ENCODE measurements at places on chromosomes 2 and 18.
A peak's percentile ranks its signal among the peaks of the same experiment; 100 is the strongest.

- DNase-seq = peak; percentile 64
Observed at GRCh38 chr18:10660179-10660884, 134.5 kb downstream of the NAPG start.

- no peak for DNase-seq
Observed at GRCh38 chr2:1969701-1970015, 225.3 kb upstream of the PXDN start.

GRCh38 chr2:236909802-236910201 lies 175.9 kb upstream of the COPS8 start:
- DNase-seq = no peak

DNA sequence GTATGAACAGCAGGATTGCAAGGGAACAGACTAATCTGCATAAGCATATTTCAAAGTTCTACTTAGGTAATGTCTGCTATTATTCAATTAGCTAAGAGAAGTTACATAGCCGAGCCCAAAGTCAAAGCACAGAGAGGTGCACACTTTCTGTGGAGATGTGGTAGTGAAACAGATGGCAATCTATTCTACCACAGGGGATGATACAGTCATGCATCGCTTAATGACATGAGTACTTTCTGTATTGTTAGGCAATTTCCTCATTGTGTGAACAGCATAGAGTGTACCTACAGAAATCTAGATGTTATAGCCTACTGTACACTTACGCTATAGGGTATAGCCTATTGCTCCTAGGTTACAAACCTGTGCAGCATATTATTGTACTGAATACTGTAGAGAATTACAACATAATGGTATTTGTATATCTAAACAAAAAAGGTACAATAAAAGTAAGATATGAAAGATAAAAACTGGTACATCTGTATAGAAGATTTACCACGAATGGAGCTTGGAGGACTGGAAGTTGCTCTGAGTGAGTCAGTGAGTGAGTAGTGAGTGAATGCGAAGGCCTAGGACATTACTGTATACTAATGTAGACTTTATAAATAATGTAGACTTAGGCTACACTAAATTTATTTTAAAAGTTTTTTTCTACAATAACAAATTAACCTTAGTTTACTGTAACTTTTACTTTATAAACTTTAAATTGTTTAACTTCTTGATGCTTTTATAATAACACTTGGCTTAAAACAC lies 197.6 kb downstream of the MBD5 start:
- DNase-seq = no peak

GRCh38 chr2:61658841-61659780 lies 121.0 kb upstream of the XPO1 start:
- peak; percentile 20 for DNase-seq

DNA sequence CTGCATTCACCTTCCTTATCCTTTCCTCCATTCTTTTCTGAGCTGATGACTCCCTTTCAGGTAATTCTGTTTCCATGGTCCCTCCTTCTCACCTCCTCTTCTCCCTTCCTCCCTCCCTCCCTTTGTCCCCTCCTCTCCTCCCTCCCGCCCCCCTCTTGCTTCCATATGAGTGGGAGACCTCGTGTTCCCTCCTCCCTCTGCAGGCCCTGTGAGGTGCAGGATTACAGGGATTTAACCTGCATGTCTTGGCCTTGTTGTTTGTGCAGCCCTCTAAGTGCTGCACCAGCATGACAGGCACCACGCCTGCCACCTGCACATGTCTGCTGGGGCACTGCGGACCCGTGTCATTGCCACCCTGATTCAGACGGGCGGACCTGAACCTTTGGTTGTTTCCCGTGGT lies 103.1 kb downstream of the SNTG2 start:
- DNase-seq = no peak

DNA sequence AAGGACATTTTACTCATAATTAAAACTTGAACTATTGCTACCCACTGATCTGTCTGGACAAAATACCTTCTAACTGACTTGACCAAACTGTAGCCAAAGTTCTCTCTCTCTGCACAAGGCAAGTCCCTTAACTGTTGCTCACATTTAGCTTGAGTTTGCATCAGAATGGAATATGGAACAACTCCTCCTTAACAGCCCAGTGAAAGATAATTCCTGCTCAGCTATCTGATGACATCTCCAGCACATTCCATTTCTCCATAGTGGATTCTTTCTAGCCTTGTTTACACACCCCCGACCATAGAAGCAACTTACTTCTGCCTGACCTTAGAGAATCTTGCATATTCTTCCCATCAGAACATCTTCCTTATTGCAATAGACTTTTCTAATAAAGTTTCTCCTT lies 317.2 kb upstream of the CDH2 start:
- no peak for DNase-seq

- DNase-seq = no peak
Observed at GRCh38 chr2:240284503-240285259, 144.2 kb upstream of the OTOS start.

DNA sequence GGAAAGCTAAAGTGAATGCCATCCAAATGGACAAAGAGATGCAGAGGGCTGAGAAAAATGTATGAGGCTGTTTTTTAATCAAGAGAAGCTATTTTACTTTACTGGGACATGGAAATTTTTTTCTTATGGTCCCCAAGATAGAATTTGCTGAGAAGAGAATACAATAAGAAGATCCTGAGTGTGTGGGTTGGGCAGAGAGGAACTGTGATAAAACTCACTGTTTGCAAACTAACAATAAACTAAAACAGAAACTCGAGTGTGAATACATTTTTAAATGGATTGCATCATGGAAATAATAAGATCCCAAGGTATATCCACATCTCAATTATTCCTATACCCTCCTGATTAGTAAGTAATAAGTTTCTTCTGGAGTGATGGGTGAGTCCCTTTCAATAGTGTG lies 4.4 kb downstream of the NEB start:
- DNase-seq = no peak

- DNase-seq = no peak
Observed at GRCh38 chr2:222623756-222624309, 32.1 kb downstream of the FARSB start.

DNA sequence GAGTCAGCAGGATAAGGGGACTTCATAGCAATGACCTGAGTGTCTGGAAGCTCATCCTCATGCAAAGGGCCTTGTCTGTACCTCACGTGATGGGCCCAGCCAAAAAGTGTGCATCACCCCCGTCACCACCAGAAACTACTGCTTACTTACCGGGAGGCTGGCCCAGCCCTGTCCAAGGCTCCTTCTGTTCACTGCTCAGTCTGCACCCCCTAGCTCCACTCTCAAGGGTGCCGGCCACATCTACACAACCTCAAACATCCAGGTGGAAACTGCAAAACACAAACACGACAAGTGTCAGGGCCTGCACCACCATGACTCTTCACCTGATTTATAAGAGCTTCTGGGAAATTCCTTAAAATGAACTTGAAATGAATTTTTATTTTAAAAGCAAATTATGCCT lies 55.1 kb downstream of the ADD2 start:
- no peak for DNase-seq

DNA sequence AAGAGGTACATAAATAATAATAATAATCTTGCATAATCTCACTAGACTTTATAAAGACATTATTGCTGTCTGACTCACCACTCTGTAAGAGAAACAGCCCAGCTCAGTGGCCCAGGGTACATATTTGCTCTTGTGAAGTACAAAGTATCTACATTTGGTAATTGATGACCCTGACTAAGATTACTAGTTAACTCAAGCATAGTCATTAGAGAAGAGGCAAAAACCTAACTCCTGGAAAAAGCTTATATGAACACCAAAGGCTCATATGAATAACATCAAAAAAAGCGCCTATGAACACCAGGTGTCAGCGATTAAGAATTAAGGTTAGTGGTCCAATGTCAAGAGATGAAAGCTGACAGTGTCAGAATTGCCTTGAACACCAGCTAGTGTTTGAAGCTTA lies 38.4 kb downstream of the RAD51AP2 start:
- DNase-seq = peak; percentile 22

GRCh38 chr18:34718610-34719009 lies 8.5 kb downstream of the DTNA start:
- no peak for DNase-seq

GRCh38 chr2:16663121-16663905 lies 2.3 kb downstream of the CYRIA start:
- no peak for DNase-seq

GRCh38 chr2:218622606-218623365 lies 15.1 kb downstream of the PLCD4 start:
- no peak for DNase-seq

GRCh38 chr2:29273685-29274611 lies 158.7 kb downstream of the CLIP4 start:
- no peak for DNase-seq

- DNase-seq = peak; percentile 49
Observed at GRCh38 chr2:109613081-109613921, 465 bp downstream of the SEPTIN10 start.

DNA sequence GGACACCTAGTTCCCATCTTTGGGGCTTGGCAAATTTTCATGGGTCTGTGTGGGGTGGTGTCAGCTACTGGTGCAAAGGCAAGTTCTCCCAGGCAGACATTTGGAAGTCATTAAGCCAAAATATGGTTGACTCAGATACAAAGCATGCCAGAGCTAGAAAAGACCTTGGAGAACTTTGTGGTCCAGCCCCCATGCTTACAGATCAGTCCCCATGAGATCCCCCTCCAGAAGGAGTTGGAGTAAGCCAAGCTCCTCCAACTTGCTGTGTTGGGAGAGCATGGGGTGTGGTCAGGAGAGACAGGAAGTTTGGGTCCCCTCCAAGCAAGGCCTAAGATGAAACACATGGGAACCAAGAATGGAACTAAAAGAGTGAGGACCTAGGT lies 224.5 kb downstream of the CYP26B1 start:
- no peak for DNase-seq

DNA sequence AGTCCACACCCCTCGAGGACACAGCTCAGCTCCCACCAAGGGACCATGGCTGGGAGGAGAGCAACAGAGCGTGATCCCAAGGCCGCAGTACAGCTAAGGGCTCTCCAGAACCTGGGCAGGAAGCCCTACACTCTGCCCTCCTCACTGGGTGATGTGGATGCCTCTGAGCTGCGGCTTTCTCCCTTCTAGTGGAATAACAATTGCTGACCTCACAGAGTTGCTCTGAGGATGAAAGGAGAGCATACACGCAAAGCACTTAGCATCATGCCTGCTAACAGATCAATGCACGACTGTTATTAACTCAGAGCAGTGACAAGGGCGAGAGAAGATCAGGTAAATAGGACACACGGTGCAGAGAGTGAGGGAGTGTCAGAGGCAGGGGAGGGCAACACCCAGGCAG lies 74.2 kb downstream of the ZFP36L2 start:
- DNase-seq = no peak

- DNase-seq = no peak
Observed at GRCh38 chr18:22928339-22928738, 4.8 kb upstream of the RBBP8 start.

- DNase-seq = no peak
Observed at GRCh38 chr2:110865188-110865587, 132.8 kb downstream of the ACOXL start.

DNA sequence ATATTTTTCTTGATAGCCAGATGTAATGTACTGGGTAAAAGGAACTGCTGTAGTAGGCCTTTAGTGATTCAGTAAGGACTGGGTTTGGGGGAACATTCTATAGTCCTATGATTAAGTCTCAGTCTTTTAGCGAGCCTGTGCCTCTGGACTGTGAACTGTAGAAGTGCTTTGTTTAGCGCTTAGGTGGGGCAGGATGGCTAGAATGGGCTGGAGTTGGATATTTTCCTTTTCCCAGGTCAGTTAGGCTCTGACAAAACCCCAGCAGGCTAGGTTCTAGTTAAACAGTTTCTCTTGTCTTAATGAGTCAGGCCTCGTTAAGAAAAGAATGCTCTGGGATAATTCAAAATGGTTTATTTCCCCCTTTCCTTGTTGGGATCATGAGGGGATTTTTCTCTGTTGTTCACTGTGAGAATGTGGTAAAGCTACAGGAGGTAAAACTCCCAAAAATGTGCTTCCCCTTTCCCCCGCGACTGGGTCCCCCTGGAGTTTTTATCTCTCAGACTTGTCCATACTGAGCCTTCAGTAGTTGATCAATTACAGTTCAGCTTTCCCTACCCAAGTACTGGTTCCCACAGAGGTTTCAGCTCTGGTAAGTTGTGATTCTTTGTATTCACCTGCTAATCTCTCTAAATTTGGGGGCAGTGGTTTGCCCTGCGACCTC lies 31.5 kb downstream of the EHBP1 start:
- DNase-seq = no peak

- DNase-seq = no peak
Observed at GRCh38 chr2:44706681-44707553, 234.6 kb upstream of the SIX3 start.

DNA sequence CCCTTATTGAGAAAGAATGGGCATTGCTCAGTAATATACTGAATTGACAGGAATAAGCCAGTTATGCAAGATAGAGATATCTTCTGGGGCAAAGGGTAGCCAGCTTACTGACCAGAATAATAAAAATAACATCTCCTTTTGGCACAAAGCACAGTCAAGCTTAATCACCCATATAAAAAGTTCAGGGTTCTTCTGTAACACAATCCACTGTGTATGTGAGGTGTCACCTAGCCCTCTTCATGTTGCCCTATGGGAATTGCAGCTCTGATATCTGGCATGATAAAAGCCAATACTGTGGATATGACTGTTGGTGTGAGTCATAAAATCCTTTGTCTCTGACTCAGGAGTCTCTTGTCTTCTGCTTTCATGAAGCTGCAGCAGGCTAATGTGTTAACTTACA lies 90.8 kb downstream of the DSEL start:
- DNase-seq = no peak

GRCh38 chr2:46025081-46025480 lies 272.1 kb upstream of the EPAS1 start:
- DNase-seq = no peak

DNA sequence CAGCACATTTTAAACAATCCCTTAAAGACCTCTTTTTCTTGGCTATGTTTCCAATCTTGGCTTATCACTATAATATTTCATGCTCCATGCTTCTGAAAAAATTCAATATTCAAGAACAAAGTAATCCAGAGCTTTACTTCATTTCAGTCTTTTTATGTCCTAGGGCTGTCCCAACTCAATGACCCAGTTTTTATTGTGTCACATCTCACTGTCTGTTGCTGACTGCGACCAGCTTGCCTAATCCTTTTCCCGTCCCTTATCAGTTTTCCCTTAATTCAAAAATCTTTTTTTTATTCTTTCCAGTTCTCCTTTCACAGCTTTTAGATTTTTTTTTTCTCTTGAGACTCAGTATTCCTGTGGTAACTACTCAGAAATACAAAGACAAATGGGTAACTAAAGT lies 10.2 kb downstream of the TMEM17 start:
- no peak for DNase-seq

- DNase-seq = no peak
Observed at GRCh38 chr2:80330527-80331450, 26.2 kb upstream of the LRRTM1 start.

DNA sequence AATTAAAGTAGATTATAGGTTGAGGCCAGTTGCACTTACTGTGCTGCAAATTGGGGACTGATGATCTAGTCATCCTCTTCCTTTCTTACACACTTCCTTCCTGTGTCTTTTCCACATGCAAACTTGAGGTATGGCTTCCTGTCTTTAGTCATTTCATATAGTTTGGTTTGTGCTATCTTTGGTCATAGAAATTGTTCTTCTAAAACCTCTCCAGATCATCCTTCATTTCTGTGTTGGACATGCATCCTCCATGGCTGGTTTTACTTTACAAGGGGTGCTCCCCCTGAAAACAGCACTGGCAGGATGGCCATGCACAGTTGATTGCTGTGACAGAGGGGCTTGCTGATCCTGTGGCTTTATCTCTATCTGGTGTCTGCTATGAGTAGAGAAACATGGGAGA lies 36.5 kb downstream of the MGAT5 start:
- no peak for DNase-seq

GRCh38 chr18:58851856-58852255 lies 12.8 kb upstream of the ZNF532 start:
- no peak for DNase-seq

GRCh38 chr18:69400253-69400975 lies at the start of gene DOK6:
Gene DOK6 (plus strand): TSS chr18:69400888.
- peak; percentile 70 for DNase-seq

- DNase-seq = no peak
Observed at GRCh38 chr2:157699806-157700205, 71.1 kb upstream of the ACVR1C start.

All from astrocyte of the cerebellum (primary cell).